Stimulated activated CD4-positive, alpha-beta T cell treated with anti-CD3 and anti-CD28 coated beads, Interleukin-1b, Interleukin-23, amount 100 ng/mL, for 24 hours (primary cell): ENCODE measurements at places on chromosomes 7 and 10.

GRCh38 chr7:1458683-1459511 lies at the start of gene MICALL2:
Gene MICALL2, minus strand, starts transcription at chr7:1459470. Its CDS starts 144 bp downstream, at chr7:1459326.
- peak; percentile 25 for DNase-seq

- no peak for DNase-seq
Observed at GRCh38 chr7:45173596-45174327, 16.2 kb downstream of the RAMP3 start.

- no peak for DNase-seq
Observed at GRCh38 chr10:24034571-24034970, 174.4 kb upstream of the KIAA1217 start.

GRCh38 chr7:158975526-158976467 lies 119.4 kb downstream of the DYNC2I1 start:
- DNase-seq = no peak

DNA sequence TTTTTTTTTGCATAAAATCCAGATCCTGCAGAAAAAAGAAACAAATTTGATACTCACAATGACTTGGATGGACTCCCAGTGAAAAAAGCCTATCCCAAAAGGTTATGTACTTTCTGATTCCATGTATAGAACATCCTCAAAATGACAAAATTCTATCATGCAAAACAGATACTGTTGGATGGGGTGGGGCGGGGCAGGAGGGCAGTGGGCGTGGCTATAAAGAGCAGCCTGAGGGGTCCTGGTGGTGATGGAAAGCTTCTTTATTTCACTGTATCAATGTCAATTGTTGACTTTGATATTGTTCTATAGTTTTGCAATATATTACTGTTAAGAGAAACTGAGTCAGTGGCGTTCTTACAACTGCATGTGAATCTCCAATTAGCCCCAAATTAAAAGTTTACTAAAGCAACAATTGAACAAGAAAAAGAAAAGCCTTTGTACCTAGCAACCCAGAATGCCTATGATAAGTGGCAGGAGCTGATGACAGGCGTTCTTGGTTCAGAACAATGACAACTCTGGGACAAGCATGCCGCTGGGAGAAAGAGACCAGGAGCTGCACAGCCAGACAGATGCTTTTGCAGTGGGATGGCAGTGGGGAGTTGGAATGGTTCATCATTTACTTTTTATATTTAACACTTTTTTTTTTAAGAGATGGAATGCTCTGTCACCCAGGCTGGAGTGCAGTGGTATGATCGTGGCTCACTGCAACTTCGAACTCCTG lies 101.9 kb downstream of the LHPP start:
- DNase-seq = no peak

- no peak for DNase-seq
Observed at GRCh38 chr10:86019141-86019540, 347.5 kb downstream of the GRID1 start.

- DNase-seq = no peak
Observed at GRCh38 chr7:96315125-96315512, 6.8 kb downstream of the SLC25A13 start.

DNA sequence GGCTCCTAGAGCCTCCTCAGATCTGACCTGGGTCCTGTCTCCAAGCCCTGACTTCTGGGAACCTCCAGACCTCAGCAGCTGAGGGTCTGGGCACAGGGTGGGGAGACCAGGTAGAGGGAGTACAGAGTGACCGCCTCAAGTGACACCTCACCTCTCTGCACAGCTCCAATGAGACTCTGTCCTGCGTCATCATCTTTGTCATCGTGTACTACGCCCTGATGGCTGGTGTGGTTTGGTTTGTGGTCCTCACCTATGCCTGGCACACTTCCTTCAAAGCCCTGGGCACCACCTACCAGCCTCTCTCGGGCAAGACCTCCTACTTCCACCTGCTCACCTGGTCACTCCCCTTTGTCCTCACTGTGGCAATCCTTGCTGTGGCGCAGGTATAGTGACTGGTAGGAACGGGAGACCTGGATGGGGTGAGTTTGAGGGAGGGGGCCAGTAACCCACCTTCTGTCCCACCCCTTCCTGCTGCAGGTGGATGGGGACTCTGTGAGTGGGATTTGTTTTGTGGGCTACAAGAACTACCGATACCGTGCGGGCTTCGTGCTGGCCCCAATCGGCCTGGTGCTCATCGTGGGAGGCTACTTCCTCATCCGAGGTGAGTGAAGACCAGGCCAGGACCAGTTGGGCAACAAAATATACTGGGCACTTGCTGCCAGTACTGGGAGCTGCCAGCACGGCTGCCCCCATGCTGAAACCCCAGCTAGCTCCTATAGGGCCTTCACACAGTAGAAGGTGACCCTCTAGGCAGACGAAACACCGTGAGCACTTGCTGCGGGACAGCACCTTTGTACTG lies 17.8 kb downstream of the SMO start:
- DNase-seq = no peak

DNA sequence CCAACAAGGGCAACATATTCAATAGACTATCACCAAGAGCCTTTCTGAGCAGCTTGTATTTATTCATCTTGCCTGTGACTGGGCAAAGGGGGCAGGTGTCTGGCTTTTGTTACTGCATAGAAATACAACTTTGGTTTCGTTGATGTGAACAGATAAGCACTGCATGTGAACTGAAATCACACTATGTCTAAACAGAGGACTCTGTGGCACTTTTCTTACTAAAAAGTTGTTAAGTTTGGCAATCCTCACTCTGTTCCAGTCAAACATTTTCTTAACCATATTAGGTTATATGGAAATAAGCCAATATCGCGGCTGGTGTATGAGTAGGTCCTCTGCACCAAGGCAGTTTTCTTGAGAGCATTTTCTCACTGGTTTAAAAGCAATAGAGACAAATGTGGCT lies 48.5 kb downstream of the CALD1 start:
- no peak for DNase-seq

- no peak for DNase-seq
Observed at GRCh38 chr10:61784354-61785133, 117.0 kb upstream of the ARID5B start.

DNA sequence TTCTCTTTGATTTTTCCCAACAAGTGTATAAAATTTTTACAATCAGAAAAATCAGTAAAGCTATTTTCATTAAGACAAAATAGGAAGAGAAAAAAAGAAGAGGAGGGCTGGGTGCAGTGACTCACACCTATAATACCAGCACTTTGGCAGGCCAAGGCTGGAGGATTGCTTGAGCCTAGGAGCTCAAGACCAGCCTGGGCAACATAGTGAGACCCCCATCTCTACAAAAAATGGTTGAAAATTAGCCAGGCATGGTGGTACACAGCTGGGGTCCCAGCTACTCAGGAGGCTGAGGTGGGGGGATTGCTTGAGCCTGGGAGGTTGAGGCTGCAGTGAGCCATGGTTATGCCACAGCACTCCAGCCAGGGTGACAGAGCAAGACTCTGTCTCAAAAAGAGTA lies 172.3 kb downstream of the AKR1D1 start:
- no peak for DNase-seq

- no peak for DNase-seq
Observed at GRCh38 chr10:109931163-109931562, 7.9 kb upstream of the XPNPEP1 start.

DNA sequence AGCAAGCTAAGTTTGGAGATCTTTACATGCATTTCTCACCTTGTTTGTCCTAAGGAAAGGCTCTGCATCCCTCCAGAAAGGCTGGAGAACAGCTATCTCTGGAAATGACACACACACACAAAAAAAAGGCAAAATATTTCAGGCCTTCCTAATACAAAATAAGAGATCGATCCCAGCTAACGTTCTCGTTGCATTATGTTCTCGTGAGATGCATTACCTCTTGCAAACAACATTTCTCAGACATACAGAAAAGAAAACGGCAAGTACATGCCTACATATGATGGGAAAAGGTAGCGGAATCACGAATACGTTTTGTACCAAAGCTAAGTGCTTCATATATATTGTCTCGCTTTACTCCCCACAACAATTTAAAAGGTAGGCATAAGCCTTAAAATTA lies 488 bp downstream of the MTERF1 start:
- no peak for DNase-seq

- DNase-seq = no peak
Observed at GRCh38 chr10:108104551-108105156, 940.1 kb upstream of the SORCS1 start.

DNA sequence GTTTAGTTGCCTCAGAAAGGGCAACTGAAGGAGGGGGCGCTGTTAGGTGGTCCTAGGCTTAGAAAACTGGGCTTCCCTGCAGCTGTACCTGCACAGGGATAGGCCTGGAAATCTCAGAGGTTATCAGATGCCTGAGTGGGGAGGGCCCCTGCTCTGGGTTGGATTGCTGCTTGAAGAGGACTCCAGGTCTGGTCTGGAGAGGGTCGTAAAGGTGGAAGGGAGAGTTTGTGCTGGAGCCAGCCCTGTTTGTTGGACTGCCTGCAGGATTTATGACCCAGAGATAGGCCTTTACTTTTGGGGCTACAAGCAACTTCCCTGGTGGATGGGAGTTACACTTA lies 765.9 kb downstream of the GRID1 start:
- no peak for DNase-seq

DNA sequence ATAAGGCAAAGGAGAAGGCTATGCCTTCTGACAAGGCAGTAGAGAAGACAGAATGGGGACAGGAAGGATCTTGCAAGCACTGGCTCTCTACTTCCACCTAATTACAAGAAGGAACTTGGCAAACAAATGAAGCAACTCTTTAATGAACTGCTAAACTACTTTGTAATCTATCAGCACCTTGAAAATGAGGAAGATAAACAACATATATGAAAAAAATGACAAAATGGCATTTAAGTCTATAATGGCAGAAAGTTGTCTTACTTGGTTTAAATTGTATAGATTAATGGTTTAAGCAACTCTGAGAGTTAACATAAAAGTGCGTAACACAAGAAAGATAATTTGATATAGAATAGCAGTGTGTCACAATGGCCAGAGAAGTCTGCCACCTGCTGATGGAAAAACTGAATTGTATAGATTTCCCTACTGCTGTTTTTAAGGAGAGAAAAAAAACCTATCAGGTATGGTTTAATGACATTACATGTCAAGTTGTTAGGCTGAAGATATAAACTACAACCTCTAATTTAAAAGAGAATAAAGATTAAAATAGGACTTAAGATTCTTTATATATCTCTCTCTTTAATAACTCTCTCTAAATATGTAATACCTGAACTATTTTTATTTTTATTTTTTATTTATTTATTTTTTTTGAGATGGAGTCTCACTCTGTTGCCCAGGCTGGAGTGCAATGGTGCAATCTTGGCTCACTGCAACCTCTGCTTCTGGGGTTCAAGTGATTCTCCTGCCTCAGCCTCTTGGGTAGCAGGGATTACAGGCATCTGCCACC lies 11.8 kb downstream of the NT5C3A start:
- DNase-seq = no peak

- no peak for DNase-seq
Observed at GRCh38 chr10:1217237-1217587, 161.0 kb downstream of the WDR37 start.

DNA sequence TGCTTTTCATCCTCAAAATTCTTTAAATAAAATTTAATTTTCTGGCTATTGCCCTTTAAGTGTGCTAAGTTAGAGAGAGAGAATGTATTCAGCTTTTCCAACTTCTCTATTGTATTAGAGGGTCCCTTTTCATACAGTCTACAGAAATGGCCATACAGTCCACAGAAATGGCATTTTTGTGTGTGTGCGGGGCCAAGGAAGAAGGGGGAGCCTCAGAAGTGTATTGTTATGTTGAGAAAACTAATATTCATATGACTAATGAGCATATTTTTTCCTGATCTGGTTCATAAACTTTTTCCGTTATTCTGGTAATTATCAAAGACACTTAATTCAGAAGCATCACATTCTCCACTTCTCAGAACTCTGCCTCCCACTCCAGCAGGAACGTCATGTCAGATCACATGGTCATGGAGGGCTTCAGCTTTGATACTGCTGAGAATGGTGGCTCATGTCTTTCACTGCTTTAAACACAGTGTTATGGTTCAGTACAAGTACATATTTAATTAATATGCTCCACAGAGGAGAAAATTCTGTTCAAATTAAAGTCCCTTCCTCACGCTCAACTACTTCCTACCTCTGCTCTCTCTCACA lies 37.1 kb downstream of the ELMO1 start:
- DNase-seq = peak; percentile 44

GRCh38 chr10:89959433-89960110 lies 258.2 kb downstream of the KIF20B start:
- DNase-seq = no peak

DNA sequence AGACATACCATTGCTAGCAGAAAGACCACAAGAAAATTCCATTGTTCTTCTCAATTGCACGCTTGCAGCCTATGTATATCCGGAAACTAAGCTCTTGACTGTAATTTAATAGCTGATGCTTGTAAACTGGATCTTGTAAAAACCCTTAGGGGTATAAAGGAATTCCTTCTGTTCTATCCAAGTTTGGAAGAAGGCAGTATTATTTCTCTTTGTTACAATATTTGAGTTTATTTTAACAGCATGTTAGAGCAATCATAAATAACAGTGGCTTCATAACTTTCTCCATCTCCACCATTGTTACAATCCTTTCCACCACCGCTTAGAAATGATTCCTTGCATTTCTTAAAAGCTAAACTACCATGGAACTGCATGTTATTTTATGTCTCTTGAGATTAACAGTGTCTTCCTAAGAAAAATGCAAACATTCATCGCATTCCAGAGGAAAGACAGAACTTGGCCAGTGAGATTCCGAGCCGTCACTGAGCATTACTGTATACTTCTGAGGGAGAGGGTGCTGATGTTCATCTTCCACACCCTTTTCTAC lies 92.5 kb downstream of the TRIL start:
- DNase-seq = no peak

DNA sequence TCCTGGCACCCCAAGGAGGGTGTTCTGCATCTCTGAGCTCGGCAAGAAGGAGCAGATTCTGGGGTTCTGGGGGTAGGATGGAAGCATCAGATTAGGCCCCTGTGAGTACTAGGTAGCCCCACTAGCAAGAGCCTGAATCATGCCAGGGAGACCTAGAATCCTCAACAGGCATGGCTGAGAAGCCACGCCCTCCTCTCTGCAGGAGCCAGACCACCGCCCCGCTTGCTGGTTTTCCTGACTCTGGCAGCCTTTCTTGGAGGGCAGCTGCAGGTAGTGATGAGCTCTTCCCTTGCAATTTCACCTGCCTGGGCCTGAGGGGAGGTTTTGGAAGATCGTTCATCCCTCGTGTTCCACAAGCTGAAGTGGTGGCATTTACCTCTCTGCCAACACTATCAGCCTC lies 68.9 kb upstream of the PRLHR start:
- DNase-seq = no peak

DNA sequence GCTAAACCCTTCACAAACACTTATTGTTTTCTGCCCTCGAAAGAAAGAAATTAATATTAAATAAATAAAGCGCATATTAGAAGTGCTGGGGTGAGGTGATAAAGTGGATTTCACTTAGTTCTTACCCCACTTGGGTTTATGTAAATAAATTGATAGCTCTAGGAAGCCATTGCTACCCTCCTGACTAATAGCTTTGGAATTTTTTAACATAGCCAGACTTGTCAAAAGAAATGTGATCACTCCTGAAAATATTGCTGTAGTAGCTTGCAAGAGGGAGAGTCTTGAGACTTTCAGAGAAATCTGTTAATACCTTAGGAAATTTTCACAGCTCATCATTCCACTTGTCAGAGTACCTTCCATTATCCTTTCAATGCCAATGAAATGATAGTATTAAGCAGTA lies 7.6 kb downstream of the ARL5B start:
- no peak for DNase-seq
